ENCODE measurements at places on chromosomes 1 and 21.

- DNase-seq = peak; percentile 19
Measured at GRCh38 chr1:207619871-207620542, 24.9 kb upstream of the CR1L start.

DNA sequence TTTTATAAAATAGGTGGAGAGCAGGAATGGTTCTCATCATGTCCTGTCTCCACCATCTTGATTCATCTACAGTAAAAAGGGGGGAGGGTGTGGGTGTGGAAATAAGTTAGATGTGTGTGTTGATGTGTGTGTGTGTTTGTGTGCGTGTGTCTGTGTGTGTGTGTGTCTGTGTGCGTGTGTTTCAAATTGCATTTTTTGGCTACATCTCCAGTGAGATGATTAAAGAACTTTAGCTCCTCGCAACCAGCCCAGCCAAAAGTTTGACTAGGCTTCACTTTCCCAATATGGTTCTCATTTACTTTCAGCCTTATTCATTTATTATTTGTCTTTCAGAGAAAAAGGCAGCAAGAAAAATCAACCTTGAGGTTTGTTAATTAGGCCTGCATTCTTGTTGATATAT is 14.7 kb upstream of the HAO2 start:
- DNase-seq = no peak

- DNase-seq = no peak
Measured at GRCh38 chr1:15739745-15740144, 2.6 kb upstream of the TMEM82 start.

DNA sequence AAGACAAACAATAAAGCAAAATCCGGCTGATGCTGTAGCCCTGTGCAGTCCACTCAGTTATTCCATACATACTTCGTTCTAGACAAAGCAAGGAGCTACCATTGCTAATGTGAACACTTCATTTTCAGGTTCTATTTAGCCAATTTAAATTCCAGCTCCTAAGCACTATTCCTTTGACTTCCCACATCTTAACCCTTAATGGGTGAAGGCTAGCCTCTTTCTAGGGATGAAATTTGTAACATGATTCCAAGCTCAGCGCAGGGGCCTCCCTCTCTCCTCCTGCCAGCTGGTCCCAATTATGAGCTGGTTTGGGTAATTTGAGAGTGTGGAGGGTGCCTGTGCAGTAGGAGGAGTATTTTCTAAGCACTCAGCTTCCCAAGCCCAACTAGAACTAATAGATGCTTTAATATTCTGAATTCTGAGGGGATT is 53.9 kb upstream of the PTGFRN start:
- DNase-seq = no peak

GRCh38 chr1:116377541-116378529 is 4.8 kb downstream of the ATP1A1 start:
- DNase-seq = peak; percentile 44

DNA sequence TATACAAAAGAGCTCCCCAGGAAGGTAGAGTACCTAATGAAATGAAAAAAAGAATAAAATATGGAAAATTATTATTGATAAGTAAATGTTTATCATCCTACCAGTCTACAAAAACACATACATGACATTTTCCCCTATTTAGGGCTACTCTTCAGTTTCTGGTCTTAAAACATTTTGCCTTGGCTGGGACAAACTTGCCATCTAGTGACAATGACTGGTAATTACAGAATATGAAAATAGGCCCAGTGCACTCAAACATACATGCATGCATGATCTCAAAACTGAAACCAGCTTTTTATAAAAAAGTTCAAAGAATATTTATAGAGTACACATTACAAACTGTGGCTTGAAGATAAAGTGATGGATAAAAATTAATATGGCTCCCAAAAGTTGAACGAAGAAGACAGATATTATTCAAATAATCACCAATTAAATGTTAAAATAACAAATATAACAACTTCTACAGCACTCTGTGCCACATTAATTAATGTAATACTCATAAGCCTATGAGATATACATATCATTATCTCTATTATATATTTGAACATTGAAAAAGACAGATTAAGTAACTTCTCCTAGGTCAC is 10.5 kb upstream of the RNPC3 start:
- no peak for DNase-seq

DNA sequence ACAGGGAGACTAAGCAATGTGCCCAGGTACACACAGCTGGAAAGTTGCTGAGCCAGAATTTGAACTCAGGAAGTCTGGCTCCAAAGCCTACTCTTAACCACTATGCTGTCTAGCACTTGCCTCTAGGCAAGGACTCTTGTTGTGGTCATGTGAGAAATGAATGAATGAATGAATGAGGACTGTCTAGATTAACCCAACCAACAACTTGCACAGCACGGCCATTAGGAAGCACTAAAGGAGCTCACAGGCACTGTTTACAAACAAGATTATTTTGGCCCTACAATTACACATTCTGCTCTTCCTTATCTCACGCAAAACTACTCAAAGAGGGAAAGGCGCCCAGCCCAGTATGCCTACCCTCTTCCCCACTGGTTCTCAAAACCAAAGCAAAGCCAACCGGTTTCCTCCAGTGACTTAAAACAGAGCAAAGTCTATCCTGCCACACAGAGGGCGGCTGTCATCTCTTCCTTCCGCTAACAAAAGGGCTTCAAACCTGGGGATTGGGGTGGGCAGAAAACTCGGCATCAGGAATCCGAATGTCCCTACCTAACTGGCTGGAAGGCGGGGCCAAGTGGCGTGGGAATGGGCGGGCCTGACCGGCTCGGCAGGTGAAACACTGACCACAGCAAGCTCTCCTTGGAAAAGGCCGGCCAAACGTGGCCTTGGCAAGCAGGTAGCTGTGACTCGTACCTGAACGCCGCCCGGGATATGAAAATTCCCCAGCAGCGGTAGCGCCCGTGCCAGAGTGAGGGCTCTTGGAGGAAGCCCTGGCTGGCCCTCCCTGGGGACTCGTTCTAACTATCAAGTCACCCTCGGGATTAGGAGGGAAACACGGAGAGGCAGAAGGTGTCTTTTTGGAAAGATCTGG is 948 bp downstream of the STK40 start:
- DNase-seq = no peak

- DNase-seq = no peak
Measured at GRCh38 chr21:35342440-35342839, 293.3 kb upstream of the RUNX1 start.

- DNase-seq = no peak
Measured at GRCh38 chr1:87218618-87219017, 110.1 kb upstream of the LMO4 start.

GRCh38 chr1:10936998-10937901 is 75.2 kb upstream of the TARDBP start:
- no peak for DNase-seq

DNA sequence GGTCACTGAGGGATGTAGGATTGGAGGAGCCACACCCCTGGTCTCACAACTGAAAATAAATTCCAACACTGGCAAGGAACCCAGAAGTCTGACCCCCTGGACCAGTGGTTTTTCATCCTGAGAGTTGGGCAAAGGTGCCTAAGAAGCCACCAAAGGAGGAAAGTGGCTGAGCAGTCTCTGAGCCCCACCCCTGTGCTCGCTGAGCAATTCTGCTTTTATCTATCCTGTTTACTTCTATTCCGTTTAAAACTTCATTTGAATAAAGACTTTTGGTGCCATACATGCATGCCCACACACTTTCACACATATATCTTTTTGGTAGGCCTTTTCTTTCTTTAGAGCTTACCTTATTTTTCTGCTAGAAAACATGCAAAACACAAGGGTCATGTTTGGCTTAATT is 13.9 kb upstream of the CD53 start:
- no peak for DNase-seq

GRCh38 chr21:45939521-45940045 is 42.0 kb upstream of the COL6A1 start:
- no peak for DNase-seq

GRCh38 chr1:25677193-25677773 is 60.7 kb downstream of the MAN1C1 start:
- no peak for DNase-seq

GRCh38 chr1:216119600-216119999 is 303.6 kb downstream of the USH2A start:
- DNase-seq = no peak

DNA sequence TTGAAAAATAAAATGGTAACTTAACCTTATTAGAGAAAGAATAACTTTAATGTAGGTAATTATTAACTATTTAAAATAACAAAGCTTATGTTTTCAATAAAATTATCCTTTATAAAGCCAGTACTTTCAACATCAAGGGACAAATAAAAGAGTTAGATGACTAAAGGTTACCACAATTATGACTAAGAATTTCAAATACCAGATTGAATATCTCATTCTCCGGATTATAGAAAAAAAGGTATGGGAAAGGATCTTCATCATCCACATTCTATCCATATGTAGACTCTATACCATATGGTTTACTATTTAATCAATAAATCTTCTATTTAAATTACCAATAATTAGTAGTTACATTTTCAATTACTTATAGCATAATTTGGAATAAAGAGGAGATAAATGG is 62.8 kb downstream of the TOR3A start:
- no peak for DNase-seq

- DNase-seq = no peak
Measured at GRCh38 chr1:64051796-64052195, 151.6 kb upstream of the UBE2U start.

- DNase-seq = no peak
Measured at GRCh38 chr1:201917362-201918033, 28.8 kb downstream of the SHISA4 start.

DNA sequence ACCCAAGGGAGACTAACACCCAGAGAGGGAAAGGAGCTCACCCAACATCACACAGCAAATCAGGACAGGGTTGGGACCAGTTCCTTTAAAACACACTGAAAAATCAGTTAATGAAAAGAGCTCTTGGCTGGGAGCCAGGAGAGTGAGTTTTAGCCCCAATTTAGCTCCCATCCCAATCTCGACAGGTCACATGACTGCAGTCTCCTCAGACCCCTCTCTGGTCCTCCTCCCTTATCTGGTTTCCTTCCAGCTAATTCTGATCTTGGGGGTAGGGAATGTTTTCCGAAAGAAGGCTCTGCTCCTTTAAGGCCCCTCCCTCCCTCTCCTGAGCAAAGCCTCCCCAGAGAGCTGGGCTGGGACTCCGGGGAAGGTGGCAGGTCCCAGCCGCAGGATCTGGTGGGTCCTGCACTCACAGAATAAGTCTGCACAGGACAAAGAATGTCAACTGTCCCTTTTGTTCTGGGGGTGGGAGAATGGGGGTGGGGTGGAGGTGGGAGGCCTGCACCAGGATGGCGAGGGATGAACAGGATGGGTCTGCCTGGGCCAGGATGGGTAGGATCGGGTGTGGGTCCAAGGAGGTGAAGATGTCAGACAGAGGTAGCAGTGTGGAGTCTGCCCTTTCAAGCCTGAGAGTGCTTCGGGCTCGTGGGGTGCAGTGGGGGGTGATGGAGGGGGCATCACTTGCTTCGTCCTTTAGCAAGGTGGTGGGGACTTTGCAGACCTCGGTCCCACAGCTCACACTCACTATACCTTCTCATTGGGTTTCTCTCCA is 57.3 kb upstream of the SSBP3 start:
- DNase-seq = no peak
